ENCODE measurements at places on chromosomes 16 and 17.

DNA sequence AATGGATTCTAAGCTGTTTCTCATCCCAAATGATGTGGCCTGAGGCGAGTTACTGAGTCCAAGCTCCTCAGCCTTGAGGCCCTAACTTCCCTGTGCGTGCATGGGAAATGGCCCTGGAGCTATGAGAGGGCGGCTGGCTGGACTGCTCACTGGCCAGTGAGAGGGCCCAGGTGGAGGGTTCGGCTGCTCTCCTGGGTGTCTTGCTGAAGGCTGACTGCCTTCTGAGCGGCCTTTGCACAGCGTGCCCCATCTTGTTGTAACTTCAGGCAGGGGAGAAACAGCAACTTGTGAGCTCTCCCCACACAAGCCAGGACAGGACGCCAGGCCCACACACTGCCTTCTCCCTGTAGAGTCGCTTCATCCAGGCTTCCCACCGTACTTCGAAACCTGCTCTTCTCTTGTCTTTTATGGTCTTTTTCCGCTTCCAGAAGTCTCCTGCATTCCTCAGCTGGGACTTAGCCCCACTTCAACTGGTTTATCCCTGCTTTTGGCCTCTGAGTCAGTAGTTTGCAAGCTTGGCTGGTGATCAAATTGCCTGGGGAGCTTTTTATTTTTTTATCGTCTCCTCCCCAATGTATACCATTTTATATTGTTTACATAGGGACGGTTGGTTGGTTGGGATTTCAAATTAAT, 13.3 kb downstream of the CDH3 start:
- DNase-seq: no peak

DNA sequence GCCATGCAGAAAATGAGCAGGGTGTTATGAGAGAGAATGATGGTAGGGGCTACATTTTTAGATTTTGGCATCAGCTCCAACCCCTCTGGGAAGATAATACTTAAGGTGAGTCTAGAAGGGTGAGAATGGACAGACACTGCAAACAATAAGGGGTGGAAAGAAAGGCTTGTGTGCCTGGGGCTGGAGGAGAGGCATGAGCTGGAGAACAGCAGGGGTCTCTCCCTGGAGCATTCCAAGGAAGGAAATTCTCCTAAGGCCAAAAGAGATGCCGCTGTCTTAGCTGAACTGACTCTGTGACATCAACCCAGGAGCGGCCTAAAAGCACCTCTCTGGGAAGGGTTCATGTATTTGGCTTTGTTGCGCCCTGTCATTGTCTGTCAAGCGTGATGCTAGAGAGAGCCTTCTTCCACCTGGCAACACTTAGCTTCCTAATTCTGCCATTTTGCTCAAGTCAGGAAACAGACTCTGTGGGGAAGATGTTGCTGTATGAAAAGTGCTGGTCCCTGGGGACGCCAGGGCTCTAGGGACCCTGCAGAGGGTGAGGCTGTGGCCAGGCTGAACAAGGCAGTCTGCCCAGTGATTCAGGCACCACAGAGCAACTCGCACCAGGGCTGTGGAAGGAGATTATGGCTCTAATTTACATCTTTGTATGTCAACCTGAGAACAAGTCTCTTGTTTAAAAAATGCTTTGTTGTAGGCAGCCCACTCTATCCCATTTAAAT, 225.7 kb downstream of the CBLN1 start:
- no peak for DNase-seq

DNA sequence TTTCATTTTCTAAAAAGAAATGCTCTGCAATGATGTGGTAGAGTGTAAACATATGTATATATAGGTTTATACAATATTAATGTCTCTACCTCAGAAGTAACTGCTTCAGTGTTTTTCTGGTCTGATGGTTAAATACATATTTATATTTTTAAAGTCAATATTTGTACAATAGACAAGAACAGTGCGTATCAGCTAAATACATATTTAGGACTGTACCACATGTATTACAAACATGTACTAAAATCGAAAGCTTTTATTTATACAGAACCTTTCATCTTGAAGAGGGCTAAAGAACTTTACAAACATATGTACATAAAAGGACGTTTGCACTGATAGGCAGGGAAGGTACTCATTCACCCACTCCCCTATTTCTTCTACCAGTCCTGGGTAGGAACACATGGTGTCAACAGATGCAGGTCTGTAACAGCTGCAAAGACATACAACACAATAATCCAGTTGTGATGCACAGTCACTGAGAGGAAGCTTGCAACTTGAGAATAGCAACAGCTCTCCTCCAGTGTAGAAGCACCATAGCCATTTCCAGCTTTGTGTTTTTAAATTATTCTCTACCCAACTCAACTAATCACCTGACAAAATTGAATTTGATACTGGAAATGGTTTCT, 206.9 kb upstream of the C17orf78 start:
- no peak for DNase-seq

DNA sequence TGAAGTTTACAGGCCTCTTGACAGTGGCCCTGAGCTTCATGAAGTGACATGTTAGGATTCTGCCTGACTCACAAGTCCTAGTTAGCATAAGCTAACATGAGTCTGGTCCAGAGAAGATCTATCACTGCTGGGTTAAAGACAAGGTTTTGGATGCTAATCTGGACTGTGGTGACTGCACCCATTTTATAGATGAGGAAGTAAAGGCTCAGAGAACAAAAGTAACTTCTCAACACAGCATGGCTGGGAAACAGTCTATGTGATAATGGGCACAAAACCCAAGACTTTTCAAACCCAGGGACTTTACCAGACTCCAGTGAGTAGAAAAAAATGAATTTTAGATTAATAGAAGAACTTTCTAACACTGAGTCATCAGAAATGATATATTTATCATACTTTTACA, 236.8 kb upstream of the IRX5 start:
- no peak for DNase-seq

DNA sequence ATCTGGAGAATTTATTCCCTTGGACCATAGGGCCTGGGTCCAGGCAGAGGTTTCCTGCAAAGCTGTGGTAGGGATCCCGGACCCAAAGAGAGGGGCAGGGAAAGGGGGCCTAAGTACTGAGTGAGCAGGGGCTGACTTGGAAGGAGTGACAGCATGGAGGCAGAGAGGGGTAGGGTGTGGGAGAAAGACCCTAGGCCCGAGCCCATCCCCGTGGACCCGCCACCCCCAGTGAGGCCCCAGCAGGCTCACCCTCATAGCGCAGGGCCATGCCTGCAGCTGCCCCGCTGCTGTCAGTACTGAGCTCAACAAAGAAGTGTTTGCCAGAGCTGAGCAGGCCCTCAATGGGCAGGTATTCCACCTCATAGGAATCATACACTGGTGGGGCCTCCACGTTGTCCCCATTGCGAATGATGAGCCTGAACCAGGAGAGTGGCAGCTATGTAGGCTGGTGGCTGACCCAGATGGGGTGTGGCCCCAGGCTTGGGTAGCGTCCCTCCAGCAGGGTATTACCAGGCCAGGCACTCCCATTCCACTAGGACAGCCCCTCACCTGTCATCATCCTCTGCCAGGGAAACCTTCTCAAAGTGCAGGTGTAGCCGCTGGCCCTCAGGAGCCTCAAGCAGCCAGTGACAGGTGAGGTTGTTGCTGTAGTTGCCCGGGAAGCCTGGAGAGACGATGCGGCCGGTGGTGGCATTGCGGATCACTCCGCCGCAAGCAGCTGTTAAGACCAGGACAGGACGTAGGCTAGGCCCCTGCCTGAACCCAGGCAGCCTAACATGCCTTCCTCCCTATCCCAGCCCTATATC, 9.1 kb upstream of the PHF12 start:
- DNase-seq: no peak

DNA sequence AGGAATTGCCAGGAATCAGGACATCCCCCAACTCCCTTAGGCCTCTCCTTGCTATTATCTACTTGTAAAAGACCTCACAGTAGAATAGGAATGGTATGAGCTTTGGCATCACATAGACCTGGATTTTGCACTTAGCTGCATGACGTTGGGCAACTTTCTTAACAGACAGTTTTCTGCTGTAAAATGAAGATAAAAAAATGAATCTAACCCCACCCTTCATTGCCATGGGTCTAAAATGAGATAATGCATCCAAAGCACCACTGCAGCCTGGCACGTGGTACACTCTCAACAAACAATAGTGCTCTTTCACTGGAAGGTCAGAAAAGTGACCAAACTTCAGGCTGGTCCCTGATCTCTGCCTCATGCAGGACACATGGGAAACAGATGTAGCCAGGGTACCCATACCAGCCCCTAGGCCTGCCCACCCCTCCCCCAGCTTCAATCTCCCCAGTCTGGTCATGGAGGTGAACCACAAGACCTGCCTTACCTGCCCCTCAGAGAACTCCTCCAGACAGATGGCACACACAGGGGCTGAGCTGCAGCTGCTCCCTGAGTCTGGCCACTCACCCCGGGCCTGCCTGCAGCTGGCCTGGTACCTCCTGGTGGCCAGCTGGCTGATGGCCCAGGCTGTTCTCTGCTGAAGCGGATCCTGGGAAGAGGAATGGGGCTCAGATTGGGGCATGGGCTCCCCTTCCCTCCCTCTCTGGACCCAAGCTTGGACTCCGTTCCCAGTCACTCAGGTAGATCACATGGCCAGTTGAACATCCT, 8.5 kb upstream of the SUPT4H1 start:
- DNase-seq: no peak

DNA sequence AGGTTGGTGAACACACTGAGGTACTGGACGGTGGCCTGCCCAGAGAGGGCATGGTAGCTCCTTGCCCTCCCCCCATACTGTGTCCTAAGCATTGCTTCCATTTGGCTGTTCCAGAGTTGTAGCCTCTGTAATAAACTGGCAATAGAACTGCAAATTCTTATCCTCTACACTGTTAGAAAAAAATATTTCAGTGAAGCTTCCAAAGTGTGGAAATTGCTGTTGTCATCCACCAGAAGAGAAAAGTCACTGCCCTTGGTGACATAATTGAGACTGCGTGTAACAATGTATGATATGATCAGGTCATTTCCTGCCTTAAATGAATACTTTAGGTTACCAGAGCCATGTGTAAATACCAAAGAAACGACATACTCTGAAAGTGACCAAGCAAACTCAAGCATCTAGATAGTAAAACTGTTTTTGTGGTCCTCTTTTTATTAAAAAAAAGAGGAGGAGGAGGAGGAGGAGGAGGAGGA, 65.9 kb downstream of the CEP95 start:
- DNase-seq: no peak

DNA sequence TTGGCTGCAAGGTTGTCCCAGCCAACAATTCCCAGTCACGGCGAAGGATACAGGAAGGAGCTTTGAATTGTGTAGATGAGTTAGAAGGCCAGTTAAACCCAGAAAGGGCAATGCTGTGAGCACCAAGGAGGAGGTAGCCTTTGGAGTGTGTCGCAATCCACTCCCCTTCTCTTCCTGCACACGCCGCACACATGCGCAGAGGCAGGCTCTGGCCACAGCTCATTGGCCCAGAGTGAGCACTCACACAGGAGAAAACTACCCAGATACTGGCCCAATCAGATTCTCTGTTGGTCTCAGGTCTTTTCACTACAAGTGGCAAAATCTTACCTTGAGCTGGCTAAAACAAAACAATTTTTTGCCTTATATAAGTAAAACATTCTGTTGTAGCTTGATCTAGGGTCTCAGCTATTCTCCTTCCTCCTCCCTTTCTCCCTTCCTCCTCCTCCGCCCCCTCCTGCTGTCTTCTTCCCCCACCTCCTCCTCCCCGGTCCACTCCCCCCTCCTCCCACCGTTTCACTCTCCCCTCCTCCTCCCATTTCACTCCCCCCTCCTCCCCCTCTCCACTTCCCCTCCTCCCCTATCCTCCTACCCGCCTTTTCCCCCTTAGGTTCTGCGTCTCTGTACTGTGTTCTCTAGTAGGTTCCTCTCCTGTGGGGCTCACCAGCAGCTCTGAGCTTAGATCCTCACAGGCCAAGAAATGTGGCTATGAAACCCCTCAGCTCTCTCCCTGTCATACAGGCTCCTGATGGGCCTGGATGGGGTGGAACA, 344.9 kb downstream of the CPPED1 start:
- DNase-seq: no peak

- DNase-seq: no peak
Measured at GRCh38 chr17:57293077-57293476, 36.8 kb downstream of the MSI2 start.

GRCh38 chr17:81328978-81329926, 34.1 kb upstream of the SLC38A10 start:
- no peak for DNase-seq

DNA sequence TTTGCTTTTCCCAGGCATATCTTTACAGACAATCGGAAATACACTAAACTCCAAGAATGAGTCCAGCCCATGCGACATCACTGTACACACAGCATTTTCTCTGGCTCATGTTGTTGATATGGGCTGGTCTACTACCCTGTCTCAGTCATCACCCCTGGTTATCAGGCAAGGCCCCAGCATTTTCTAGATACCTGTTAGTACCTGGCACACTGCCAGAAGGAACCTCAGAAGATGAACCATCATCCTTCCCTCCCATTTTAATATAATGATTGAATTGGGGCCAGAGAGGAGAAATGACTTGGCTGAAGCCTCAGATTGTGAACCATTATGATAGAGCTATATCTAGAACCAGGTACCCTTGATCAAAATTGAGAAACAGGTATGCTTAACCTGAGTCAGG, 406.2 kb downstream of the CDH11 start:
- no peak for DNase-seq

- DNase-seq: no peak
Measured at GRCh38 chr17:71975331-71975801, 145.5 kb upstream of the SOX9 start.

- no peak for DNase-seq
Measured at GRCh38 chr16:668519-669171, 713 bp downstream of the RHOT2 start.

GRCh38 chr16:85291302-85292148, 179.3 kb upstream of the CIBAR2 start:
- no peak for DNase-seq

Measured in T-helper 9 cell (primary cell).